CD4-positive, alpha-beta T cell treated with Interleukin-6 at 100 ng/mL for 8 hours (primary cell): ENCODE measurements at places on chromosomes 13 and 19.

GRCh38 chr13:29576581-29576980, 18.9 kb downstream of the SLC7A1 start:
- DNase-seq = no peak

DNA sequence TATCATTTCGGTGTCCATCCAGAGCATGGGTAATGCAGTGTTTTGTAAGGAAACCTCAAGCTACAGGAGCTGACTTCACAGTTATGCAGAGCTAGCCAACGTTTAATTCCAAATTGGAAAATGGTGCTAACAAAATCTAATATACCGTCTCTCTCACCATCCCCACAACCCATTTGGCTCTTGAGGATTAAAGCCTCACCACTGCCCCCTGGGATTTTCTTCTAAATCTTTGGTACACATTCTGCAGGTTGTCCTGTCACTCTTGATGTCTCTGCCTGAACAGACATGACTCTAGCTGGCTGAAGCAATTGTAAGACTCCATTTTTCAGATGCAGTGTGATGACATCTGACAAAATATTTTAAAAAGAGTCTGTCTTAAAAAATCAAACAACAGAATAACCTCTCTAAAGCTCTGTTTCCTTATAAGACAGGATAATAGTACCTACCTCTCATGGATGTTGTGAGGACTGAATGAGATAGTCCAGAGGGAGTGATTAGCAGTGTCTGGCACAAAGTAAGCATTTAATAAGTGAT, 451.8 kb downstream of the SUCLA2 start:
- no peak for DNase-seq

GRCh38 chr13:36973621-36974295, 25.4 kb downstream of the ALG5 start:
- no peak for DNase-seq

- DNase-seq = no peak
Measured at GRCh38 chr19:55119053-55119452, 1.6 kb upstream of the PPP1R12C start.

GRCh38 chr19:56086671-56087430, 34.2 kb downstream of the ZNF787 start:
- DNase-seq = no peak

DNA sequence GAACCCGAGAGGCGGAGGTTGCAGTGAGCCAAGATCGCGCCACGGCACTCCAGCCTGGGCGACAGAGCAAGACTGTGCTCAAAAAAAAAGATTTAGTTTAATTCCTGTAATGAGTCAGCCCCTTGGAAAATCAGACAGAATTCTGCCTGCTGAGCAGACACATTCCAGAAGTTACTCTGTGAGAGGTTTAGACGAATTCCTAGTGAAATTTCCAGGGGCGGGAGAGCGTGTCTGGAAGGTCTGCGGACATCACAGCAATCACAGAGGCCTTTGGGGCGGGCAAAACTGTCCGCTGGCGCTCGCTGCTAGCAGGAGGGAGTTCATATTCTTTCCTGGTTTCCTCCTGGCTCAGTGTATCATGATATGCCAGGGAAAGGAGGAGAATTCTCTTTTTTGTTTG, 17.5 kb downstream of the MISP start:
- DNase-seq = no peak

DNA sequence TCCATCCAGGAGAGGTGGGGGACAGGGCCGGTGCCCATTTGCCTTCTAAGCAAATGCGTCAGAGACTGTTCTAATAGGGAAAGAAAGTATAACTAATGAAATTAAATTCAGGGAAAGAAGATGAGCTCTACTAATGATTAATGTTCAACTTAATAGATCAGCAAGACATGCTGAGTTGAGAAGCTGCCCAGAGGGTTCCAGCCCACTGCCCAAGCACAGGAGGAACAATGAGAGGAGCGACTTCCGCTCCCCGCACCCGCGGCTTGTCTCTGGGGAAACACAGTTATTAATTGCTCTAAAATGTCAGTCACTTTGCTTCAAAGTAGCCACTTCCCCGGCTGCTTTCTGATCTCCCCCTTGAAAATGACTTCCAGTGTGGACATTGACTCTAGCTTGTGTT, 331.3 kb downstream of the UQCRFS1 start:
- no peak for DNase-seq

DNA sequence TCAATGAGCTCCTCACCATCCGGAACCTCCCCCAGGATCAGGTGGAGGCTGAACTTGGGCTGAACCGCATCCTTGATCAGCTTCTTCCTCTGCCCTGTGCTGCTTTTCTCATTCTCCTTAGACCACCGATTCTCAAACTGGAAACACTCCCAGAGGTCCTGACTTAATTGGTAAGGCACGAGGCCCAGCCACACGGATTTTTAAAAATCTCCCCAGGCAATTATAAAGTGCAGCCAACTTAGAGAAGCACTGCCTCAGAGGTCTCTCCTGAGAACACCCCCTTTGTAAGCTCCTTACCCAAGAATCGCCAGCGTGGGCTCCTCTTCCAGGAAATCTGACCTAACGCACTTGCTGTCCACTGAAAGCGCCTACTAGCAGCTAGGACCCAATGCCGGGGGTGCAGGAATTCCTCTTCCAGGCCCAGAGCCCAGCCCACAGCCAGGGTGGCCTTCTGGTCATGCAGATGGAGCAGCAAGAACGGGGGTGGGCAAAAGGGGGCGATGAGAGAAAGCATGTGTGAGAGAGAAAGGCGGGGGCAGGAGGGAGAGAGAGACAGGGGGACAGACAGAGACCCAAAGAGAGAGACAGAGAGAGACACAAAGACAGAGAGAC, 66.9 kb upstream of the CACNA1A start:
- no peak for DNase-seq
